Activated CD4-positive, alpha-beta T cell treated with anti-CD3 and anti-CD28 coated beads, Interleukin-2, amount 10 ng/mL, durations not matched to agents 7 days and 5 days (primary cell): ENCODE measurements at places on chromosomes 4 and X.

GRCh38 chrX:148555101-148555500, 54.7 kb downstream of the AFF2 start:
- no peak overlapping the region for H3K4me3 ChIP-seq
- H3K27me3 ChIP-seq: no peaks in the 10 kb centered on the region
- no peaks in the 10 kb centered on the region for H3K36me3 ChIP-seq
- no peak for DNase-seq
- H3K27ac ChIP-seq: no peak overlapping the region
- no peaks in the 10 kb centered on the region for H3K4me1 ChIP-seq

GRCh38 chr4:147789596-147789995, 57.7 kb downstream of the ARHGAP10 start:
- no peaks in the 10 kb centered on the region for H3K27me3 ChIP-seq
- peaks cover 43% of the 10 kb centered on the region for H3K4me1 ChIP-seq
- no peak overlapping the region for H3K4me3 ChIP-seq
- DNase-seq: no peak
- no peak overlapping the region for H3K27ac ChIP-seq

DNA sequence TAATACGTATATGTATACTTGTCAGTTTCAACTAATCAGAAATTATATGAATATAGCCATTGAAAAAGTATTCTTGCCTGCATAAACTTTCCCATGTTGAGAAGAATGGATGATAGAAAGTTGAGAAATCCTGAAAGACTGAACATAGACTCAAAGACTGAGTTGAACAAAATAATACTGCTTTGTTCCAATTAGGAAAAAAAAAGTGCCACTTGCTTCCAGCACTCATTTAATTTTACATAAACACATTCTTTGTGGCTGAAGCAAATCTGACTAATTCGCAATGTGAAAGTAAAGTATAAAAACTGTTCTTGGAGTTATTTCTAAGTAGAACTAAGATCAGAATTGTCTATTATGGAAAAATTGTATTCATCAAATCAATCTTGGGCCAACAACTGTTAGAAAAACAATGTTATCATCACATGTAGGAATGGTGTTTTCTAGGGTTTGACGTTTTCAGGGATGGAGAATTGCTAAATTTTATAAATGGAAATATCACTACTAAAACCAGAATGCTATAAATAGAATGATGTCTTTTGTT, 2334.6 kb downstream of the PCDH7 start:
- no peaks in the 10 kb centered on the region for H3K4me1 ChIP-seq
- DNase-seq: no peak

DNA sequence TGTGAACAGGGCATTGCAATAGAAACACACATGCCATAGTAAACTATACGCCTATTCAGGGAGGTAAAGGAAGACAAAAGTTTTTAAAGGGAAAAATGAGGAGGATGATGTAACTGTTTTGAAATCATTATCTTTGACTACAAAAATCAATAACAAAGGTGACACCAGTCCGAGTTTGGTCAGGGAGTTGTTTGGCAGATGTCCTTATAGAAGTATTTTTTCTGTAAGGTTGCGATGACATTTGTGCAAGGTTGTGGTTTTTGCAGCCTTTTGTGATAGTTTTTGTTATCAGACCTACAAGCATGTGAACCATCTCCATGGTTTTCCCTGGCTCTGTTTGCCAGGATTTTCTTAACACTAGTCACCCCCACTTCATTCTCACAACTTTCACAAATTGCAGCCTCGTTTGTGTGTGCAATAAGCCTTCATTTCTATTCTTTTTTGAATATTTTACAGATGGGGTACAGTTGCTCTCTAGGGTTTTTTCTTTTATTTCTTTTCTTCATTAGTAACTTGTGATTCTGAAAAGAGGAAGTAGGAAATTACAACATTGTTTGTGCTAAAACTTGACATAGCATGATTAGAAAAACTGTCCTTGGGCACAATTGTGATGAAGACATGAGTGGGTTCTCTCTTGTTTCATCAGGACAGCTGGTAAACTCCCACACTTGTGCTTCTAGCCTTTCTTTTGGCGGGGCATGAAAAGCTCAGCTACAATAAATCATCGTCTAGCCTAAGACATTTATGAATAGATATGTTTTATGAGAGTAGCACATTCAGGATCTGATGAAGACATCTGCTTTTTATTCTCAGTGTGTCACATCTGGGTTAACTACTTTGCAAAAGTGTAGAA, 60.2 kb upstream of the PNPLA4 start:
- no peak for DNase-seq
- no peaks in the 10 kb centered on the region for H3K4me1 ChIP-seq
- H3K27ac ChIP-seq: no peak overlapping the region
- H3K36me3 ChIP-seq: no peaks in the 10 kb centered on the region
- no peaks in the 10 kb centered on the region for H3K27me3 ChIP-seq

- no peak overlapping the region for H3K27ac ChIP-seq
- no peak for DNase-seq
- H3K4me3 ChIP-seq: no peak overlapping the region
- H3K36me3 ChIP-seq: no peaks in the 10 kb centered on the region
Measured at GRCh38 chrX:16977771-16978170, 31.3 kb downstream of the REPS2 start.

- peak overlapping the region; percentile 69 for H3K27ac ChIP-seq
- no peak overlapping the region for H3K4me3 ChIP-seq
- peaks cover 48% of the 10 kb centered on the region for H3K4me1 ChIP-seq
- H3K36me3 ChIP-seq: peaks cover 14% of the 10 kb centered on the region
- H3K27me3 ChIP-seq: peaks cover 6% of the 10 kb centered on the region
Measured at GRCh38 chr4:108849611-108850168, 86.8 kb upstream of the ETNPPL start.

DNA sequence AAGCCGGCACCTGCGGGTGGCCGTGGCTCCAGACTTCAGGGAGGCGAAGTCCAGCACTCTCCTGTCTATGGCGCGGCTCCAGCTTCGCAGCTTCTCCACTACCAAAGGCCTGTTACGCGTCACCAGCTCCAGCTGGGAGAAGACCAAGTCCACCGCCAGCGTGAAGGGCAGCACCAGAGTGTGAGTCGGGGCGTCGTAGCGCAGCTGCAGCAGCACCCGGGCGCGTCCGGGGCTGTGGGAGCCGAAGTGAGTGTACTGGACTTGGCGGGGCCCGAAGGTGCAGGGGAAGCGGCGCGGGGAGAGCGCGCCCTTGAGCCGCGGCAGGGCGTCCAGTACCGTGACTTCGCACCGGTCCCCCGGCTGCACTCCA, 444 bp downstream of the FREM3 start:
- peaks cover 13% of the 10 kb centered on the region for H3K4me1 ChIP-seq
- peak overlapping the region; percentile 48 for H3K4me3 ChIP-seq
- no peak overlapping the region for H3K27ac ChIP-seq
- DNase-seq: no peak
- H3K27me3 ChIP-seq: peaks cover 51% of the 10 kb centered on the region
- no peaks in the 10 kb centered on the region for H3K36me3 ChIP-seq

DNA sequence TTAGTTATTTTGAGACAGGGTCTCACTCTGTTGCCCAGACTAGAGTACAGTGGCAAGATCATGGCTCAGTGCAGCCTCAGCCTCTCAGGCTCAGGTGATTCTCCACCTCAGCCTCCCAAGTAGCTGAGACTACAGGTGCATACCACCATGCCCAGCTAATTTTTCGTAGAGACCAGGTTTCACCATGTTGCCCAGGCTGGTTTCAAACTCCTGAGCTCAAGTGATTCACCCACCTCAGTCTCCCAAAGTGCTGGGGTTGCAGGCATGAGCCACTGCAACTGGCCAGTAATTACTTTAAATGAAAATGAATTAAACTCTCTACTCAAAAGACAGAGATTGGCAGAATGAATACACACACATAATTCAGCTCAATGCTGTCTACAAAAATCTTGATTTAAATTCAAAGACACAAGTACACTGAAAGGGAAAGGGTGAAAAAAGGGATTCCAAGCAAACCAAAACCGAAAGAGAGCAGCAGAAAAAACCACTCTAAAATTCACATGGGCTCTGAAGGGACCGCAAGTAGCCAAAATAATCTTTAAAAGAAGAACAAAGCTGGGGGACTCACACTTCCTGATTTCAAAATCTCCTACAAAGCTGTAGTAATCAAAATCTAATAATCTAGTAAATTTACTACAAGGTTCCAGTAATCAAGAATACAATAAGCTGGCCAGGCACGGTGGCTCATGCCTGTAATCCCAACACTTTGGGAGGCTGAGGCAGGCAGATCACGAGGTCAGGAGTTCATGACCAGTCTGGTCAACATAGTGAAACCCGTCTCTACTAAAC, 11.8 kb upstream of the SPON2 start:
- peaks cover 47% of the 10 kb centered on the region for H3K36me3 ChIP-seq
- peaks cover 56% of the 10 kb centered on the region for H3K4me1 ChIP-seq
- peaks cover 6% of the 10 kb centered on the region for H3K27me3 ChIP-seq

DNA sequence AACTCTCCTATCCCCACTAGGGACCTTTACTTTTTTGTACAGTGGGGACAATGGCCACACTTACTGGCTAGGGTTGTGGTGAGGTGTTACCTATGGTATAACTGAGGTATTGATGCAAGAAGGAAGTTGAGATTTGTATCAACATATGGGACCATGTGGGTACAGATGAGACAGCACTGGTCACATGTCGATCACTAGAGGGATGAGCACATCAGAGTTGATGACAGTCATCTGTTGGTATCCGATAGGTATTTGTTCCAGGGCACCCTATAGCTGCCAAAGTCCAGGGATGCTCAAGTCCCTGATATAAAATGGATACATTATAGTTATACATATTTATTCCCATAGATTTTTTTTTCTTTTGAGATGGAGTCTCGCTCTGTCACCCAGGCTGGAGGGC, 12.6 kb upstream of the SLC10A3 start:
- no peaks in the 10 kb centered on the region for H3K4me1 ChIP-seq
- H3K27me3 ChIP-seq: no peaks in the 10 kb centered on the region
- H3K4me3 ChIP-seq: no peak overlapping the region
- no peak overlapping the region for H3K27ac ChIP-seq

- DNase-seq: no peak
- H3K4me3 ChIP-seq: no peak overlapping the region
- H3K4me1 ChIP-seq: no peaks in the 10 kb centered on the region
- H3K27me3 ChIP-seq: peaks cover 2% of the 10 kb centered on the region
Measured at GRCh38 chr4:86159216-86159615, 200.6 kb downstream of the MAPK10 start.

GRCh38 chr4:143743591-143743990, 43.1 kb upstream of the FREM3 start:
- no peaks in the 10 kb centered on the region for H3K4me1 ChIP-seq
- no peak overlapping the region for H3K27ac ChIP-seq
- no peak overlapping the region for H3K4me3 ChIP-seq
- no peaks in the 10 kb centered on the region for H3K27me3 ChIP-seq
- no peak for DNase-seq

- H3K27me3 ChIP-seq: no peaks in the 10 kb centered on the region
- no peak for DNase-seq
- H3K4me3 ChIP-seq: no peak overlapping the region
- no peaks in the 10 kb centered on the region for H3K36me3 ChIP-seq
- no peaks in the 10 kb centered on the region for H3K4me1 ChIP-seq
Measured at GRCh38 chrX:39519566-39520301, 578.0 kb downstream of the BCOR start.

GRCh38 chr4:83252782-83253405, 31.7 kb downstream of the COQ2 start:
- peak; percentile 85 for DNase-seq
- H3K27ac ChIP-seq: peak overlapping the region; percentile 33
- H3K36me3 ChIP-seq: peaks cover 9% of the 10 kb centered on the region

- H3K27ac ChIP-seq: no peak overlapping the region
- H3K36me3 ChIP-seq: no peaks in the 10 kb centered on the region
- peaks cover 24% of the 10 kb centered on the region for H3K4me1 ChIP-seq
Measured at GRCh38 chr4:168515222-168516011, 18.6 kb downstream of the PALLD start.

DNA sequence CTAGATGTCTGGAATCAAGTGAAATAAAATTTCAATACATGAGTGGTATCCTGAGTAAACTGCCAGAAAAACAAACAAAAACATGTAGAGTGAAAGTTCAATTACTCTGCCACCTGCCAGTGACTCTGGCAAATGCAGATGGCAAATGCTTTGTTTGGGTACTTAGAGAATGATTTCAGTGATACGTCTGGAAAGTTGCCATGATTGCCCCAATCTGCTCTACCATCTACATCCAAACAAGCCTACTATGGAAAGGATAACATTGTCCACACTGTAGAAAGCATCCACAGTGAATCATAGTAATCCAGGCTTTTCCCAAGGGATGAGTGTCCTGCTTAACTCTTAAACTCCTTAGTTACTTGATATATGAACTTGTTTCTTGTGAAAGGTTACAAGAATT, 3.4 kb downstream of the SPATA4 start:
- peaks cover 41% of the 10 kb centered on the region for H3K27me3 ChIP-seq
- DNase-seq: no peak
- peaks cover 12% of the 10 kb centered on the region for H3K4me1 ChIP-seq
- no peak overlapping the region for H3K4me3 ChIP-seq
- peaks cover 2% of the 10 kb centered on the region for H3K36me3 ChIP-seq

GRCh38 chr4:33772582-33772981, 2471.7 kb downstream of the ARAP2 start:
- no peaks in the 10 kb centered on the region for H3K4me1 ChIP-seq
- H3K4me3 ChIP-seq: no peak overlapping the region
- H3K27me3 ChIP-seq: no peaks in the 10 kb centered on the region
- DNase-seq: no peak

DNA sequence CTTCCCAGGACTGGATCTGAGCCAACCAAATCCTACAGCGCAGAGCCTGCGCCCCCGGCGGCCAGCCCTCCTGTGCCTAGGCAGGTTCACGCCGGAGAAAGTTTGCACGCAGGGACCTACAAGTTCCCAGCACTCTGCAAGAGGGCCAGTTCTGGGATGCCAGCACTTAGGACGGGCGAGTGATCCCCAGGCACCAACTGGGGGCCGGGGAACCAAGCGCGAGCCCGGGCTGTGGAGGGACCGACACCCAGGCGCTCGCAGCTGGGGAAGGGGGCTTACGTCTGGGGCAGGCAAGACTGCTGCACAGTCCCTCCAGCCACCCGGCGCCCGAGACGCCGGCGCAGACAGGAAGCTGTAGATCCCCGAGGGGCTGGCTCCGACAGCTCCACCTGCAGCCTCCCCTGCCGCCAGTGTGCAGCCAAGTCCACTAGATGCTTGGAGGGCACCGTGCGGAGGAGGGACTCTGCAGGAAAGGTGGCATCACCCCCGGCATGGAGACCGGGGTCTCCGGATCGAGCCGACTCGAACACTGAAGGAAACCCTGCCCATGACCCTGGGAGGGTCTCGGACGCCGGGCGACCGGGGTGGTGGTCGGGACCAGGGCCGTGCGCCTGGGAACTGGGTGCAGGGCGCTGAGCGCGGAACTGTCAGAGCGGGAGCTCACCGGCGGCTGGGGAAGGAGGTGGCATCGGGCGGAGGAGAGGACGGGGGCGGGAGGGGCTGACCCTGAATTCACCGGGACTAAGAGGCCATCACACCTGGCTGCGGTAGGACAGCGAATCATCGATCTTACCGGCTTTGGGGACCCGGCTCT, 566 bp downstream of the CORIN start:
- peak overlapping the region; percentile 77 for H3K4me3 ChIP-seq
- H3K4me1 ChIP-seq: peaks cover 24% of the 10 kb centered on the region
- H3K27ac ChIP-seq: peak overlapping the region; percentile 58
- peak; percentile 43 for DNase-seq
- peaks cover 22% of the 10 kb centered on the region for H3K27me3 ChIP-seq

GRCh38 chrX:155632431-155633100, 19.8 kb upstream of the TMLHE start:
- DNase-seq: peak; percentile 18
- peaks cover 13% of the 10 kb centered on the region for H3K4me1 ChIP-seq
- H3K27ac ChIP-seq: peak overlapping the region; percentile 87
- peaks cover 9% of the 10 kb centered on the region for H3K36me3 ChIP-seq
- peak overlapping the region; percentile 48 for H3K4me3 ChIP-seq
